ENCODE measurements at places on chromosomes 6 and 20. TPM values are rescaled to one million over a fixed set of nuclear protein-coding genes. Genes with fewer than 3 reads are reported as not detected.

GPLD1 gene
- total RNA-seq, result 2.7 TPM

ITPA gene
- total RNA-seq, result 45.0 TPM

PKHD1 gene
- 11.1 TPM for total RNA-seq

BTN1A1 gene
- 0.04 TPM for total RNA-seq

SFTA2 gene
- total RNA-seq, result not detected

TMEM14A gene
- total RNA-seq, result 14.6 TPM

CDSN gene
- total RNA-seq, result not detected

PDYN gene
- not detected for total RNA-seq

SLC17A1 gene
- not detected for total RNA-seq

PMEPA1 gene
- 8.2 TPM for total RNA-seq

RNF144B gene
- 7.1 TPM for total RNA-seq

CFB gene
- total RNA-seq, result 1.6 TPM

TTLL9 gene
- total RNA-seq, result 0.09 TPM

NRSN1 gene
- not detected for total RNA-seq

DEFB110 gene
- total RNA-seq, result not detected

APOBEC2 gene
- total RNA-seq, result 509 TPM

TPD52L1 gene
- 39.8 TPM for total RNA-seq

GRM1 gene
- total RNA-seq, result 0.09 TPM

TCF19 gene
- total RNA-seq, result 11.3 TPM

GMNN gene
- total RNA-seq, result 13.7 TPM

KPNA5 gene
- total RNA-seq, result 20.4 TPM

KIF25 gene
- 1.8 TPM for total RNA-seq

KAT14 gene
- total RNA-seq, result 15.6 TPM

CPNE5 gene
- 4.9 TPM for total RNA-seq

DNAH8 gene
- 2.2 TPM for total RNA-seq

CD93 gene
- 67.5 TPM for total RNA-seq

AVP gene
- total RNA-seq, result 0.18 TPM

MYT1 gene
- 0.09 TPM for total RNA-seq

COL9A3 gene
- 27.1 TPM for total RNA-seq

STK35 gene
- 5.8 TPM for total RNA-seq

MOG gene
- not detected for total RNA-seq

GPSM3 gene
- 4.3 TPM for total RNA-seq

PNLDC1 gene
- total RNA-seq, result 0.22 TPM

PCED1A gene
- total RNA-seq, result 24.4 TPM

SLC17A2 gene
- total RNA-seq, result not detected

RIMS1 gene
- 5.7 TPM for total RNA-seq

ZBP1 gene
- 0.13 TPM for total RNA-seq

WFDC8 gene
- total RNA-seq, result not detected
